ENCODE measurements at places on chromosomes 13 and 19.

DNA sequence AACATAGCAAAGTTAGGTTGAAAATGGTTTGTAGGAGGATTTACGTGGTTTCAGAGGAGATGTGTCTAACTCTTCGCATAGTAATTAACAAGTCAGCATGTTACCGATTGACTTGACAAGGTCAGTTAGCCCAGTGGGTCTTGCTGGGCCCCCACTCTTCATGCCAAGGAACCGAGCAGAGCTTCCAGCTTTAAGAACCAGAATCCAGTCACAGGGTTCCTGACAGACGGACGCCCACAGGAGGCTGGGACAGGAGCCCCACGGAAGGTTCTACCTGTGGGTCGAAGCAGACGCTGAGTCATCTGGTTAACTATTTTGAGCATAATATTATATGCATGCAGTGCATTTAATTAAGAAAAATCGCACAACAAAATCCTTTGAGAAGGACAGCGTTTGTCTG is 3.5 kb downstream of the TMEM255B start:
- no peak for DNase-seq

- DNase-seq, result no peak
Observed at GRCh38 chr13:106690779-106691178, 122.8 kb upstream of the ARGLU1 start.

GRCh38 chr13:96403241-96403640 is 313.3 kb downstream of the HS6ST3 start:
- no peak for DNase-seq

- peak; percentile 82 for DNase-seq
Observed at GRCh38 chr19:20661150-20661819, at the start of gene ZNF626. Gene ZNF626, minus strand, starts transcription at chr19:20661571. Its CDS starts 125 bp downstream, at chr19:20661446.

- no peak for DNase-seq
Observed at GRCh38 chr19:51816711-51817110, 21.8 kb downstream of the FPR3 start.

DNA sequence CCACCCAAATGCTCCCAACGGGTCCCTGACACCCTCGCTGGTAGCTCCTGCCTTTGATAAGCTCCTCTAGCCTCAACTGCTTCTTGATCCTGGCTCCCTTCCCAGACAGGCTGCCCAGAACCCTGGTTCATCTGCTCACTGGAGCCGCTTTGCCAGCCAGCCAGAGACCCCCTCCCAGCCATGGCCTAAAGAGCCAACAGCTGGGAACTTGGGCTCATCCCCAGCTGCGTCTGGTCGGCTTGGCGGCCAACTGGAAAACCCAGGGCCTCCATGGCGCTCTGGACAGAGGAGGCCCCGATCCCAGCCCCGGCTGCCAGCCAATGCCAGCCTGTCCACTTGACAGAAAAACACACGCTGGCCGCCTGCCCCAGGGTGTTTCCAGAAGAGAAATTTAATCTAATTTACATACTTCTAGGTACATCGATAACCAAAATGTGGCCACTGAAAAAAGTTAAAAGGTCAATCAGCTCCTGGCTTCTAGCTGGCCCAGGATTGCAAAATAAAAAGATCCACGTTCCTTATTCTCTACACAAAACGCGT is 3.0 kb upstream of the AKAP8L start:
- DNase-seq, result no peak

DNA sequence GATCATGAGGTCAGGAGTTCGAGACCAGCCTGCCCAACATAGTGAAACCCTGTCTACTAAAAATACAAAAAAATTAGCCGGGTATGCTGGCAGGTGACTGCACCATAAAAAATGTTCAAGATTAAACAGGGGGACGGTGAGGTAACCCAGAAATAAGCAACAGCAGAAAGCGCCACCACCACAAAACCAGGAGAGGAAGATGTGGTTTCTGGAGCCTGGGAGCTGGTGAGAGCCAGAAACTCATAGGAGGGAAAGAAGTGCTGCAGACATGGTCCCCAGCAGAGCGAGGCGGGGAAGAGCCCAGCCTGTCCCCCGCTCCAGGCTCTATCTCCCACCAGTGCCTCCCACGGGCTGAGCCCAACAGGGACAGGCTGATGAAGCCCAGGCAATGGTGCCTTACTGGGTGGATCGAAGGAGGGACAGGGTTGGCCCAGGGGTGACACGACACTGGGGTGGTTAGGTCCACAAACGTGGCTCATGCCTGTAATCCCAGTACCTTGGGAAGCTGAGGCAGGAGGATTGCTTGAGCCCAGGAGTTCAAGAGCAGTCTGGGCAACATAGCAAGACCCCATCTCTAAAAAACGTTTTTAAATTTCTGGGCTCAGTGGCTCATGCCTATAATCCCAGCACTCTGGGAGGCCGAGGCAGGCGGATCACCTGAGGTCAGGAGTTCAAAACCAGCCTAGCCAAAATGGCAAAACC is 19.0 kb downstream of the SPC24 start:
- DNase-seq, result no peak

Data from T-helper 22 cell (primary cell).